ENCODE measurements at places on chromosomes 2 and 18. TPM values are rescaled to one million over a fixed set of nuclear protein-coding genes. Genes with fewer than 3 reads are reported as not detected.

- peak; percentile 16 for DNase-seq
Observed at GRCh38 chr2:133286326-133286922, 281.8 kb downstream of the NCKAP5 start.

DNA sequence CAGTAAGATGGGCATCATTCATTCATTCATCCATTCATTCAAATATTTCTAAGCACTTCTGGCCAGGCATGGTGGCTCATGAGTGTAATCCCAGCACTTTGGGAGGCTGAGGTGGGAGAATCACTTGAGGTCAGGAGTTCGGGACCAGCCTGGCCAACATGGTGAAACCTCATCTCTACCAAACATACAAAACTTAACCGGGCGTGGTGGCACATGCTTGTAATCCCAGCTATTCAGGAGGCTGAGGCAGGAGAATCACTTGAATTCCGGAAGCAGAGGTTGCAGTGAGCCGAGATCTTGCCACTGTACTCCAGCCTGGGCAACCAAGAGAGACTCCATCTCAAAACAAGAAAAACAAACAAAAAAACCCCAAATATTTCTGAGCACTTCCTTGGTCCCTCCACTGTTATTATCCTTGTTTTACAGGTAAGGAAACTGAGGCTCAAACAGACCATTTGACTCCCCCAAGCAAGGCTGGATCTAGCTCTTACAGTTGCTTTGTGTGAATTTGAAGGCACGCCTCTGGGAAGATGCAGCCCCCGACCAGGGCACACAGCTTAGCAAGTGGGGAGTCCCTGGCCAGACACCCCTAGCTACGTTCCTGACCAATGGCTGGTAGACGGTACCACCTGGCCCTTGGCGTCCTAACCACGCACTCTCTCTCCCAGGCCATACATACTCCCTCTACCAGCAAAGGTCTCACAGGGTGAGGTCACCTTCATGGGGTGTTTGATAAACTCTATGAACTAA lies 50.6 kb upstream of the ODC1 start:
- no peak for DNase-seq

- no peak for DNase-seq
Observed at GRCh38 chr2:39618736-39619135, 47.0 kb upstream of the TMEM178A start.

GRCh38 chr18:67916097-67916496 lies 399.6 kb upstream of the DSEL start:
- no peak for DNase-seq

DNA sequence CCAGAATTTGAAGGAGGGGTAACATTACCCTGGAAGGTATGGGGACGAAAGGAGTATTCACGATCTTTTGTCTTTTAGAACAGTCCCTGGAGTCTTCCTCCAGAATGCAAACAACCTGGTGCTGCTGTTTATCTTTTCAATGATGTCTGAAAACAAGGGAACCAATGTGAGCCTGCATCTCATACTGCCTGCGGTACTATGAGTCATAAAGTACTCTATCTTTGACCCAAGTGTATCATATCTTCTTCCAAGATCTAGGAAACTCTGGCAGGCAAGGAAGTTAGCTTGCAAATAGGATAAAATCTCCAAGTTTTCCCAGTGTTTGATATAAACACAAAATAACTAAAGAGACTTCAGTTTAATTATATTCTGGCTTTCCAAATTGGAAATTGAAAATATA lies 968.5 kb downstream of the LRP1B start:
- DNase-seq: no peak

- DNase-seq: peak; percentile 98
Observed at GRCh38 chr2:220228310-220229006, 601.0 kb downstream of the SLC4A3 start.

- DNase-seq: no peak
Observed at GRCh38 chr2:178477443-178478129, 814 bp downstream of the FKBP7 start.

GRCh38 chr2:100002059-100002458 lies 140.3 kb downstream of the AFF3 start:
- no peak for DNase-seq

DNA sequence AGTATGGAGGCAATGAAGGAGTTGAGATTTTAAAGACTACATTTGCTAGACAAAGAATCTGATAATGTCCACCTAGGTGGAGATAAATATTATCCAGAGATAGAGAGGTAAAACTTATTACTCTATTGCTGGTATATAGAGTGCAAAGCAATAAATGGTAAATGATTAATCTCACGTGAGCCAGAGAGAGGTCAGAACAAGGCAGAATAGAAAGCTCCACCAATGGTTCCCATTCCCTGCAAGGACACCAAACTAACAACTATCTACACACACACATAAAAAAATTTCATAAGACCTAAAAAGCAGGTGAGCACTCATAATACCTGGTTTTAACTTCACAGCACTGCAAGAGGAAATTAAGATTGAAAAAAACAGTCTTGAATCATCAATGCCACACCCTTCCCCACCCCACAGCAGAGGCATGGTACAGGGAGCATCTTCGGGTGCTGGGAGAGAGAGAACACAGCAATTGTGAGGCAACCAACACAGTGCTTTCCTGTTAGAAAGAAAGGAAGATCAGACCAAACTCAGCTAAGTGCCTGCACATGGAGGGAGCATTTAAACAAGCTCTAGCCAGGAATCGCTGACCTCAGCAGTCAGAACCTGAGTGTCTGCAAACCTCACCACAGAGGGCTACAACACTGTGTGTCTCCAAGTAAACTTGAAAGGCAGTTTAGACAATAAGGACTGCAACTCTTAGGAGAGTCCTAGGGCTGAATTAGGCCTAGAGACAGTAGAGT lies 1432.6 kb upstream of the TMEFF2 start:
- DNase-seq: no peak

- no peak for DNase-seq
Observed at GRCh38 chr2:237754626-237755248, 43.8 kb upstream of the RBM44 start.

DNA sequence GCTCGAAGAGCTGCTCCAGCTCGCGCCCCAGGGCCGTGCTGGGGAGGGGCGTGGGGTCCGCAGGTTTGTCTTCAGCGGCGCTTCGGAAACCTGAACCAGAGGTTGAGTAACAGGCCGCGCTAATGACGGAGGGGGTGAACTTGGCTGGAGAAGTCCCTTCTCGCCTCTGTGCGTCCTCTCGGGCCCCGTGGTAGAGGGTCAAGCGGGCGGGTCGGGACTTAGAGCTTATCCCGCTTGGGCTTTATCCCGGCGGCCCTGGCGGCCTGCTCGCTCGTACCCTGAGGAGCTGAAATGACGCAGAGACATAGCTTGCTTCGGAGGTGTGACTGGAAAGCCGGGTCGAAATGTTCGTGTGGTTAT lies 479 bp downstream of the RNMT start:
- DNase-seq: peak; percentile 29

DNA sequence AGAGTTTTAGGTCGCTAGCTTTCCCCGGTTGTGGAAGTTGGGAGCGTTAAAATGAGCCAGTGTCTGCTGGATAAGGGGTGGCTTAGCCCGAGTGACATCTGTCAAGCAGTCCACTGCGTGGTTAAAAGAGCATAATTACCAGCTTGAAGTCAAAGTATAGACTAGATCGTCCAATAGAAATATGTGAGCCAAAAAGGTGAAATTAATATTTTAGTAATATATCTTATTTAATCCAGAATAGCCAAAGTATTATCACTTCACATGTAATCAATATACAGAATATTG lies 654 bp downstream of the COMMD1 start:
- DNase-seq: no peak

GRCh38 chr2:152200101-152200500 lies 24.5 kb upstream of the STAM2 start:
- DNase-seq: no peak

DNA sequence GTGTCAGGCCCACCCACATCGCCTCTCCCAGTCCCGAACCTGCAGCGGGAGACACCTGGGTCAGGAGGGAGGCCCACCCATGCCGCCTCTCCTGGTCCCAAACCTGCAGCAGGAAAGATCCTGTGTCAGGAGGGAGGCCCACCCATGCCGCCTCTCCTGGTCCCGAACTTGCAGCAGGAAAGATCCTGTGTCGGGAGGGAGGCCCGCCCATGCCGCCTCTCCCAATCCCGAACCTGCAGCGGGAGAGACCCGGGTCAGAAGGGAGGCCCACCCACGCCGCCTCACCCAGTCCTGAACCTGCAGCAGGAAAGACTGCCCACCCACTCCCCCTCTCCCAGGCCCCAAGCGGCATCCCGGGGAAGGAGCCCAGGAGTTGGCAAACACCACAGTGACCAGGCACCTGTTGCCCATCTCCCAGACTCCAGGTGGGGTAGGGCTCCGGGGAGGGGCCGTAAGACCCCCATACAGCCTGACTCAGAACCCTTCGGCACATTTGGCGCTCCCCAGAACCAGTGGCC lies 7.8 kb downstream of the SLC66A2 start:
- no peak for DNase-seq

GRCh38 chr2:98801921-98802321 lies 71.0 kb upstream of the MGAT4A start:
- DNase-seq: no peak

DNA sequence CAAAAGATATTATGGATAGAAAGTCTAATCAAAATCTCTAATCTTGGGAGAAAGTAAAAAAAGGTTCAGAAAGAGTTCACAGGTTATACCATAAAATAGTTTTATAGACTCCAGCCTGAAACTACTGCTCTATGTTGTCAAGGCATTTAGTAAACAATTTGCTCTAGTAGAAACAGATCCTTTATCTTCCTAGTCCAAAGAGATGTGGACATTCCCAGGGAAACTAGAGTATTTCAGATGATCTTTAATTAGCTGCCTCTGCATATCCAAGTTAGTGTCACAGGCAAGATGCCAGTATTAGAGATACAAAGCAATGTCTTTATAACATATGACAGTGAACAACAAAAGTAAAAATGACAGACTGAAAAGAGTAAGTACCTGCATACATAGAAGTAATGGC lies 708.6 kb downstream of the CCDC85A start:
- peak; percentile 32 for DNase-seq

GRCh38 chr2:75142081-75142480 lies 57.2 kb downstream of the TACR1 start:
- no peak for DNase-seq

GRCh38 chr2:234958746-234959395 lies 7.1 kb downstream of the SH3BP4 start:
- DNase-seq: no peak

GRCh38 chr18:49368876-49369440 lies 91.5 kb downstream of the DYM start:
- no peak for DNase-seq

- DNase-seq: peak; percentile 83
Observed at GRCh38 chr18:26429535-26430226, 118.7 kb downstream of the KCTD1 start.

DNA sequence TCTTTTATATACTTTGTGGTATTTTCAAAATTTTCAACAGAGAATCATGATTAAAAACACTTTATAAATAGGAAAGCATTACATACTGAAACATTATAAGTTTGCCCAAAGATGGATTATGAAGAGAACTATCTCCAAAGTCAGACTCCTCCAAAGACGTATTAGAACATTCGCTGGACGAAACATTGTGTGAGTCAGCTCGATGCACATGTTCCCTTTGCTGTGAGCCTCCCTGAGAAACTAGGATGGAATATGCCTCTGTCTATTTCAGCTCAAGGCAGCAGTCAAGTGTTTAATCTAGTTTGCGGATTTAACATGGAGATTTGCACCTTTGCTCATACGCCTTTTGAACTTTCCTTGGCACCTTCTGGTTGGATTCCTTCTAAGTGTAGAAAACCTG lies 92.2 kb upstream of the NCKAP5 start:
- DNase-seq: no peak

- no peak for DNase-seq
Observed at GRCh38 chr18:79519751-79520477, 124.2 kb downstream of the NFATC1 start.

DNA sequence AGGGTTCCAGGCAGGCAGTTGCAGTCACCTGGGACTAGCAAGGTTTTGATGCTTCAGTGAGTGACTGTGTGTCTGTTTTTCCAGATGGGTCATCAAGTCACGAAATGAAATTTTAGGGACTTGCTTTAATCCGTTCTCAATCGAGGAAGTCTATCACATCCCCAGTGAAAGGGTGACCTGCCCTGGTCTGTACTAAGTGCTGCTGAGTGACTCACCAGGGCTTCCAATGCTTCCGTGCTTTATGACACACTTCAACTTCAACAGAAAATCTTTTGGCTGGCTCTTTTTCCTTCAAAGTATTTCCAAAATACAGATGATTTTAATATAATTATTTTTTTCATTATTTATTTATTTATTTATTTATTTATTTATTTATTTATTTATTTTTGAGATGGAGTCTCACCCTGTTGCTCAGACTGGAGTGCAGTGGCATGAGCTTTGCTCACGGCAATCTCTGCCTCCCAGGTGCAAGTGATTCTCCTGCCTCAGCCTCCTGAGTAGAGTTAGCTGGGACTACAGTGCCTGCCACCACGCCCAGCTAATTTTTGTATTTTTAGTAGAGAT lies 18.4 kb downstream of the TFCP2L1 start:
- DNase-seq: no peak

GRCh38 chr2:85655961-85656417 lies 12.0 kb downstream of the SFTPB start:
- peak; percentile 86 for DNase-seq

DNA sequence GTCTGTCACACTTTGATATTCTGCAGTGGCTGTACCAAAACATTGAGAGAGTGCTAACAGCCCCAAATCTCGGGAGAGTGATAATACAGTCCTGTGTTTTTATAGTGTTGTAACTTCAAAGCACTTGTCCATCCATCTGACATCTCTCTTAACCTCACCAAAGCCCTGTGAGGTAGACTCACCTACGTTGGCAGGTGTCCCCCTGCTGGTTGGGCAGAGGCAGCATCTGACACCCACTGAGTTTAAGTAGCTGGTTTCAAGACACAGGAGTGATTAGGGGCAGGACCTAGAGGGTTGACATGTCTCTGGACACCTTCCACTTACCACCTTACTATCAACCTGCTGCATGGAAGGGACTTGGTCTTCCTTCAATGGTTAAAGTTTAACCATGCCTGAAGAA lies 22.9 kb downstream of the COLEC12 start:
- no peak for DNase-seq

DNA sequence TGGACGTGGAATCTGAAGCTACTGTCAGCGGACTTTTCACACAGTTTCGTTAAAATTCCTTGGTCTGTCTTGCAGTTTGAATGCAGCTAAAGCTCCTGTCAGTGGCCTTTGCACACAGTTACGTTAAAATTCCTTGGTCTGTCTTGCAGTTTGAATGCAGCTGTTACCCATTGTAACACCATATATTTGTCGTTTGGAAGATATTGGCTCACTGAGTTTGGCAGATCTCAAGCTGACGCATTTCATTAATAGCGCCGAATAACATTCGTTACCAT lies 1.0 kb downstream of the LIMS1 start:
- DNase-seq: no peak

The RNF125 gene
- total RNA-seq: 0.10 TPM

The KIF1A gene
- not detected for total RNA-seq

The BOK gene
- total RNA-seq: 43.0 TPM

The NEB gene
- 0.02 TPM for total RNA-seq

The SKA1 gene
- 17.9 TPM for total RNA-seq

The GAL3ST2 gene
- total RNA-seq: 0.23 TPM

The FRZB gene
- not detected for total RNA-seq

The SCN1A gene
- not detected for total RNA-seq

The BOLL gene
- total RNA-seq: not detected

The ADGRF3 gene
- 0.24 TPM for total RNA-seq

The TDRD15 gene
- total RNA-seq: not detected

The VAMP5 gene
- 60.9 TPM for total RNA-seq

Measured in HFFc6 (cell line).